KBM-7 (cell line): ENCODE measurements at places on chromosomes 1 and 21.

- no peak for DNase-seq
Observed at GRCh38 chr1:230834292-230834691, 34.0 kb downstream of the C1orf198 start.

DNA sequence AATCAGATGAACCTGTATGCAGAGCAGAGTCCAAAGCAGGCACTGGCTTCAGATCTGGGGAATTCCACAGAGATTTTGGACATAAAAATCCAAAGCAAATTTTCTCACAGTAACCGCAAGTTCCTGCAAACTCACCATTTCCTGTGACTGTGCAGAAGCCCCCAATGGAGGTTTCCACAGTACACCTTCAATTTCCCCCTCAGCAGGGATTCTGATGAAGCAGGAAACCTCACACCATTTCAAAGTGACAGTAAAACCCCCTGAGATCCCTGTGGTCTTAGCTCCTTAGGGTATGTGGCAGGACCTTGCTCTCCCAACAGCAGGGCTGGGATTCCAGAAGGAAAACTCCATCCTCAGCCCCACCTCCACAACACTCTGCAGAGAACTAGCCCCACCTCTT, 6.0 kb upstream of the TGFBR3 start:
- DNase-seq, result peak; percentile 14

DNA sequence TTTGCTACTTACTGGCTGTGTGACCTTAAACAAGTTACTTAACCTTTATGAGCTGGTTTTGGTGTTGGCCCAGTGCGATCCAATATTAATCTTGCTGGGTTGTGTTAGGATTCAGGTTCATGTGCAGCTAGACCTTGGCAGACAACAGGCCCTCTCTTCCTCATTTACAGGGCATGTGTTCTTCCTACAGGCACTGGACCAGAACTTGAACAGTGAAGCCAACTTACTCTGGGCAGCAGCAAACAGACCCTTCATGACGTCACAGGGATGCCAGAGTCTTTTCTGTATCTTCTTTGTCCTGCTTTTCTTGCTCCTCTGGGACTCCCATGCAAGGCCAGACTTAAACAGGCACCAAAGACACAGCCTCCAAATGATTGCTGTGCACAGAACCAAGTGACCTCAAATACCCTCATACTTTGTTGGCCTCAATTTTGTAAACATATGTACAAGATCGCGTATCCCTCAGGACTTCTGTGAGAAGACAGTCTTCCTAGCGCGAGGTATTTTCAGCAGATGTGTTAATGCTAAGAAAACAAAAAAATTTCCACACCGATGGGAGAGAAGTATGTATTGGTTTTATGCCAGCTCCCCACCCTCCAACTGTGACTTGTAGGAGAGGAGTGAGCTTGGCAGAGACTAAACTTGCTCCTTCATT, 73.7 kb downstream of the URB2 start:
- no peak for DNase-seq

- DNase-seq, result no peak
Observed at GRCh38 chr1:214475331-214475730, 76.1 kb downstream of the PTPN14 start.

GRCh38 chr1:201842472-201843027, 13.6 kb downstream of the IPO9 start:
- DNase-seq, result peak; percentile 29

DNA sequence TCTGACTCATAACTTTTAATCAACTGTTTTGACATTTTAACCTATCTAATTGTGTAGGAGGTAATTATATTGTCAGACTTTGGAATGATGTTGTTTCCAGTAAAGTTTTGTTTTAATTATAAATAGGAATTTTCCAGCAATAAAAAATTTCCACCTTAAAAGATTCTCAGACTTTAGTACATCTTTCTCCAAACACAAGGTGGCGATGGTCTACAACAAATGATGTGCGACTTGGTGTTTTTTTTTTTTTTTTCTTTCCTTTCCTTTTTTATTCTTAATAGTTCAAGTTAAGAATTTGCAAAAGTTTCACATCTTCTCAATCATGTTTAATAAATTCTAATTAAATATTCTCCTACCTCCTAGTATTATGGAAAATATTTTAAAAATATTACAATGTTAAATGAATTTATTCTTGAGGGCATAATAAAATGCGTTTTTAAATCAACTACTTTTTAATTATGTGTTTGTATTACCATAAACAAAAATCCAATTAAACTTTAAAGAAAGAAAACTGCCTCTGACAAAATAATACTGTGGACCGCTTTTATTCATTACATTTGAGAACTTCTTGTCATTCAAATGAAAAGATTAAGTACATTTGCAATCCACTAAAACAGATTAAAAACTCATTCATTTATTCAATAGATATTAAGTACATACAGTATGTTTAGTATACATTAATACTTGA, 4.4 kb upstream of the ADAMTS1 start:
- peak; percentile 44 for DNase-seq

GRCh38 chr1:228226956-228227791, 19.3 kb downstream of the OBSCN start:
- peak; percentile 63 for DNase-seq

GRCh38 chr1:109369167-109369746, 28.5 kb downstream of the SORT1 start:
- peak; percentile 65 for DNase-seq

DNA sequence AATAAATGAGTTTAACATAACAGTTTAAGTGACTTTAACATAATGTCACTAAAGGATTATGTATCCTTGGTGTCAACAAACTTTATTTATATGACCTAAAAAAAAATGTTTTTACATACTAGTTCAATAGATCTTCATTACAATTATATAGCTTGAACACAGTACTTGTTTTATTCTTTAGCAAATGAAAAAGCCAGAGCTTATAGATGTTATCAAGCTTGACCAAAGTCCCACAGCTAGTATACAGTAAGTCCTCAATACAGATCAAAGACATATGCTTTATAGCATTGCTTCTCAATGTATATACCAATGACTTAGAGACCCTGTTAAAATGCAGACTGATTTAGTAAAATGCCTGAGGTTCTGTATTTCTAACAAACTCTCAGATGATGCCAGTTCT, 42.4 kb downstream of the UCHL5 start:
- no peak for DNase-seq
